Bronchial epithelial cell (primary cell): ENCODE measurements at places on chromosomes 5 and 9.

- peak; percentile 44 for DNase-seq
Observed at GRCh38 chr5:150778517-150779396, at the start of gene SMIM3. Gene SMIM3, plus strand, starts transcription at chr5:150778757. Its CDS starts 16,684 bp downstream, at chr5:150795441.

DNA sequence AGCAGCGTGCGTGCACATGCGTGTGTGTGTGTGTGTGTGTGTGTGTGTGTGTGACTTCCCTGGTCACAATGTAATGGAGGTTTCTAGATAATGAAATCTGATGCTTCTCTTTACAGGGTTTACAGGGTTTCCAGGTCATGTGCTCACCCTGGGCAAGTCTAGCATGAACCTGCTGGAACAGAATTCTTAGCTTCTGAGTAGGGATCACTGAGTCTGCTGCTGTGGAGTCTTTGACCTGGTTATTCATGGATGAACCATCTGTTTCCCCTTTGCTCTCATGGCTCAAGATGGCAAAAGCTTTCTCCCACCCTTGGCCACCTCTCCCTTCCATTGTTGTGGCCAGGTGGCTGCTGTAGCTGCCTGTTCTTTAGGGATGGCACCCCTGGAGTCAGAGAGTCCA lies 111.6 kb upstream of the SHB start:
- DNase-seq, result peak; percentile 22

GRCh38 chr5:21774801-21775200 lies 1078.3 kb downstream of the CDH12 start:
- peak; percentile 99 for DNase-seq

DNA sequence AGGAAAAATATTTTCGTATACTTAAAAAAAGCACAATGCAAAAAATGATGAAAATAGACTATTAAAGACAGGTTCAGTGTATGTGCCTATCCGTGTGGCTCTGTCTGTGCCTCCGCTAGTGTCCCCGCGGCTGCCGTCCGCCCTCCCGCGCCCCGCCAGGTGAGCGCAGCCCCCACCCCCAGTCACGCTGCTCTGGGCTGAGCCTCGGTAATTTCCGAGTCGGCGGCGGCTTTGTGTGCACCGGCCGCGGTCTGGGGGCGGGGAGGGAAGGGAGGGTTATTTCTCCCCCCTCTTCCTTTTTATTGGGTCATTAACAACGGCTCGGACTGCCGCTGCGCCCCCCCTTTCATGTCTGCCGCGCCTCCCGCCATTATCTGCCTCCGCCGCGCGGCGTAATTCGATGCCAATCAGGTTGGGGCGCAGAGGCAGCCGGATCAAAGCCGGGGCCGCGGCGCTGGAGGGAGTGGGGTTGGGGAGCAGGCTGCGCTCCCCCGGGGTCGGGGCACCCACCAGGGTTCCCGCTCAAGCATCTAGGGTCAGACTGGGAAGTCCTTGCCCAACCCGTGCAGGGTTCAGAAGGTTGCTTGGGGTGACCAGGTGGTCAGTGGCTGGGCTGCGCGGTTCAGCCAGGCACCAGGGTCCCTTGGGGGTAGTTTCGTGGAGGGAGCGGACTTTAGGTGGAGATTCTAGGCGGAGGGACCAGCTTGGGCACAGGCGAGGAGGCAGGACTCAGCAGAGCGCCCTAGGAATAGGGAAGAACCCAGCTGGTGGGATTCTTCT lies 39.5 kb upstream of the PSD2 start:
- no peak for DNase-seq

DNA sequence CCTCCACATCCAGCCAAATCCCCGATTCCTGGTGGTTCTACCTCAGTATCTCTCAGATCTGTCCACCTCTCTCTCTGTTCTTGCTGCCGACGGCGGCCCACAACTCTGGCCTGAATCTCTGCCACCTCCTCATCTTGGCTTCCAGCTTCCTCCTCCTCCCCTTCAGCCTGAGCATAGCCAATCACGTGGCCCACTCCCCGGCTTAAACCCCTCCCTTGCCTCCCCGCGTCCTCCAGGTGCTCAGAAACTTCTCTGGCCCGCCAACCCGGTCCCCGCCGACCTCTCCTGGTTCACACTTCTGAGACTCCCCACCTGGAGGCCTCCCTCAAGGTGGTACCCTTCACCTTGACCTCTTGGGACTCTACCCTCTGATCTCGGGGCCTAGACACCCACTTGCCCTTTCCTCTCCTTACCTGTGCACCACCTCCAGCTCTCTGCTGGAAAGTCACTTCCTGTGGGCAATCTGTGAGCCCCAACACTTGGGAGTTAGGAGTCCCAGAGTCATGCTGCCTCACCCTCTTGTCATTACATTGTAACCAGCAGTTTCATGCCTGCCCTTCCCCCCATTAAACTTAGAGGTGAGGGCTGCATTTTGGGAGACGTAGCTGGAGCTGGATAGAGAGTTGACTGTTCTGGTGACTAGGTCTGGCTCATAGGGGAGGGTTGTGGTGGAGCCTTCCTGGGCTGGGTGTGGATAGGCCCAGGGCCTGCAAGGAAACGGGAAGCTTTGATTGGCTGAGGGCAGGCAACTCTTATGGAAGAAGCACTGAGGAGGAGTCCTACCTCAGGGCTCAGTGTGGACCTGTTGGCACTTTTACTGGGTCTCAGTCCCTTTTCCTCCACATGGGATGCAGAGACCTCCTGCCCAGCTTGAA lies 4.5 kb upstream of the SET start:
- DNase-seq, result peak; percentile 97

GRCh38 chr5:163649514-163649913 lies 144.1 kb downstream of the MAT2B start:
- peak; percentile 86 for DNase-seq

GRCh38 chr9:126869368-126869767 lies 8.9 kb downstream of the ZBTB34 start:
- DNase-seq, result peak; percentile 53

DNA sequence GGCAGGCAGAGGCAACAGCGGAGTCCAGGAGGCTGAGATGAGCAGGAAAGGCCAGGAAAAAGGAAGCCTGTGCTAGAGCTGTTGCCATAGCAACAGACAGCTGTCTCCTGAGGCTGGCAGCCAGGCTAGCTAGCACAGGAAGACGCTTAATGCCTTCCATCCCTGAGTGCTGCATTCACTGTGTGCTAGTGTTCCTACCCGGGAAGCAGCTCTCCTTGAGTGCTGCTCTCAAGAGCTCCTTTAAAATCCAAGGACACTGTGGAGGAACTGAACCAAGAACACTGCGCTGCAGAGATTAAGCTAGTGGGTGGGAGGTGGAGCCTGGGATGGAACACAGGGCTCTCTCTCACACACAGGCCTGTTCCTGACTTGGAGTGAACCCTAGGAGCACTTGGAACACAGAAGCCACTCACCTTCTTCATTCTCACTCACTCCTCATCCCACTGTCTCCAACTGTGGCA lies 53.5 kb upstream of the IL7R start:
- DNase-seq, result no peak

DNA sequence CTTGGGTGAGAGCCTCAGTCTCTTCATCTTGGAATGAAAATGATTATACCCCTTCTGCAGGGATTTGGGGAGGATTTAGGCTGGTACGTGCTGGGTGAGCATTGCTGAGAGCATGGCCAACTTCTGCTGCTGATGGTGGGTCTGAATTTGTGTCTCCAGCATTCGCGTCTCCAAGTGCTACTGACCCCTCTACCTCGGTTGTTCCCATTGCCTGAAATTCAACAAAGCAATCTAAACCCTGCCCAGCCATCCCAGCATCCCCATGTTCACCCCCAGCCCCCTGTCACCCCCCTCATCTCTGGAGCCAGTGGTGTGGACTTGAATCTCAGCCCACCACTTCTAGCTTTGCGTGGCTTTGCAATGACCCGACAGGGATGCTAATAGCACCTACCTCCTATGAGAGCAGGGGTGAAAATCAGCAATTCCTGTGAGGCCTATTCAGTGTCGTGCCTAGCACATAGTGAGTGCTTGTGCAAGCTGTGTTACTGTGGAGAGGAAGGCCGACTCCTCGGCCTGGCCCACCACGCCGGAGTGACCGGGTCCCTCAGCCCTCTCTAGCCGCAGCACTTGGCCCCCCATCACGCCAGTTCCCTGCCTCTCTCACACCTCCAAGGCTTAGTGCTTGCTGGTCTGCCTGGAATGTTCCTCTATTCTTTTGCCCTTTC lies 43.4 kb upstream of the SH3PXD2B start:
- DNase-seq, result no peak

GRCh38 chr5:146731909-146732659 lies 146.5 kb downstream of the PPP2R2B start:
- DNase-seq, result peak; percentile 94

- no peak for DNase-seq
Observed at GRCh38 chr5:181114284-181114843, 16.6 kb downstream of the OR2V1 start.

DNA sequence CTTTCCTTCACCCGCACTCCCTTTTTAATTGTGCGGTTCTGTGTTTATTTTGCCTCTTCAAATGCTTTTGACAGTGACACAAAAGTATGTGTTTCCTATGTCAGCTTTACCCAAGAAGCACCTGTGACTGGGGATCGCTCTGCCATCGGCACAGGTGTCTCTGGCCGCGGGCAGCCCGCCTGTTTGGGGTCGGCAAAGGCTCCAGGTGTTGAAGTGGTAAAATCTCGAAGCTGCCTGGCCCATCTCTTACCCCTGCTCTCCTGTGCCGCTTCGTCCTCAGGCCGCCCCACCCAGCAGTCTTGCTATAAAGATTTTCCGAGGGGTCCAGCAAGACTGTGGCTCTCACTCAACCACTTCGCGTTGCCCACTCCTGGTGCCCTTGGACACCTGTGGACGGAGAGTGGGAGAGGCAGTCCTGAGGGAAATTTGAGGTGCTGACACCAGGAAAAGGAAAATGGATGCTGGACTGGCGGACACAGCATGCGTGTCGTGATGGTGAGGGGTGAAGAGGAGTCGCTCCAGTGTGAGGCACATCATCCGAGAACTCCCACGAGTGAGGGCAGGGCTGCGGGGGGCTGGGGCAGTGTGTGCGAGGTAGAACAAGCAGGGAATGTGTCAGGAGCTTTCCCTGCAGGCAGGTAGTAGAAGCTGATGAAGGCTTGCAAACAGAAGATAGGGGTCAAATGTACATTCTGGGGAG lies 29.1 kb upstream of the CEP72 start:
- DNase-seq, result no peak

DNA sequence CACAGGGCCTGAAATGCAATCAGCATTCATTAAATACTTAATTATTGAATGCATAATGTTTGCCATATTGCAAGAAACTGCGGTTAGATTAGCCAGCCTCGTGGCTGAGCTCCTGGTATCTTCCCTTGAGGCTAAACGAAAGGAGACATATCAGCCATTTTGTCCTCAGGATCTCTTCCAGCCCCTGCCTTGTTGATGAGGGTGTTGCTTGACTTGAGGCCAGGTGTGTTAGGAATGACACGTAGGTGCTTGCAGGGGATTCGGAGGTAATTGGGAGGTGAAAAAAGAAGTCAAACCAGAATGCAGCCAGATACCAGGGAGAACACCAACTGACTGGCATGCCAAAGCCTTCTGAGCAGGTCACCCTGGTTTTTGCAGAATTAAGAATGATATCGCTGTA lies 12.5 kb downstream of the SH3RF2 start:
- peak; percentile 59 for DNase-seq

GRCh38 chr5:159316519-159317383 lies 13.5 kb downstream of the IL12B start:
- peak; percentile 69 for DNase-seq

DNA sequence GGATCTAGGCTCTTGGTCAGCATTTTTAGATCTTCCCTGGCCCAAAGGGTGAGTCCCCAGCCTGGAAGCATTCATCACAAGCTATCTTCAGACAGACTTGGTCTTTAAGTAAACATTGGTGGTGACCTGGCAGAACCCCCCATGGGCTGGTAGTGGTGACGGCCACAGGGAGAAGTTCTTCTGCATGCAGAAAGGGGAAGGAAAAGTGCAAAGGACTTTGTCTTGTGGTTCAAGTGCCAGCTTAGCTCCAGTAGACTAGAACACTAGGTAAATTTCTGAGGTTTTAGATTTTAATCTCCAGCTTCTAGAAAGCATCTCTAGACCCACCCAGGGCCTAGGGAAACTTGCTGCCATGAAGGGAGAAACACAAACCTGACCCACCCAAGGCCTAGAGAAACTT lies 584.0 kb downstream of the CHSY3 start:
- no peak for DNase-seq

- no peak for DNase-seq
Observed at GRCh38 chr9:89496645-89497256, 1.2 kb downstream of the SEMA4D start.

- DNase-seq, result peak; percentile 20
Observed at GRCh38 chr5:56640763-56641406, 174.5 kb upstream of the MAP3K1 start.

DNA sequence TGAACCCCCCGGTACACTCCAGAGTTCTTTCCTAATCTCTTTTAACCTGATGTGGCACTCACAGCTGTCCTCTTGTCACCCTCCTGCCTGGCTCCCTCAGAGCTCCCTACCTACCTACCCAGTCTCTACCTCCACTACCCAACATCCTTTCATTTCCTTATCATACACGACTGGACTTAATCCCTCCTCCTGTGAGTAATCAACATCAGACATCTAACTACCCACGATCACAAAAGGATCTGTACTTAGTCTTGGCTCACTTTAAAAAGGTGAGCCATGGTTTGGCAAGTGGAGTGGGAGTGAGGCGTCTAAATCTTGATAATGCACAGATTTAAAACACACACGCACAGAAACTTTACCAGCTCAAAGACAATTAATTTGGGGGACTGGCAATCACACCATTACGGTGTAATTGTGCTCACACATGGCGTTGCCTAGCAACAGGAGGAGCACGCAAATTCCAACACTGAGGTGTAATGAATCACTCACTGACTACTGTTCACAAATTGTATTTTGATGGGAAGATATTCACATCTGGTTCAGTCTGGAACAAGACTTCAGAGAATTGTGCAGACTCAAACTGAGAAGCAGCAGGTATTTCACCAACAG lies 235.9 kb downstream of the EPB41L4A start:
- DNase-seq, result peak; percentile 91

- peak; percentile 25 for DNase-seq
Observed at GRCh38 chr5:143879646-143880045, 67.7 kb downstream of the HMHB1 start.

- DNase-seq, result peak; percentile 86
Observed at GRCh38 chr9:83220730-83221129, 157.8 kb upstream of the RASEF start.

DNA sequence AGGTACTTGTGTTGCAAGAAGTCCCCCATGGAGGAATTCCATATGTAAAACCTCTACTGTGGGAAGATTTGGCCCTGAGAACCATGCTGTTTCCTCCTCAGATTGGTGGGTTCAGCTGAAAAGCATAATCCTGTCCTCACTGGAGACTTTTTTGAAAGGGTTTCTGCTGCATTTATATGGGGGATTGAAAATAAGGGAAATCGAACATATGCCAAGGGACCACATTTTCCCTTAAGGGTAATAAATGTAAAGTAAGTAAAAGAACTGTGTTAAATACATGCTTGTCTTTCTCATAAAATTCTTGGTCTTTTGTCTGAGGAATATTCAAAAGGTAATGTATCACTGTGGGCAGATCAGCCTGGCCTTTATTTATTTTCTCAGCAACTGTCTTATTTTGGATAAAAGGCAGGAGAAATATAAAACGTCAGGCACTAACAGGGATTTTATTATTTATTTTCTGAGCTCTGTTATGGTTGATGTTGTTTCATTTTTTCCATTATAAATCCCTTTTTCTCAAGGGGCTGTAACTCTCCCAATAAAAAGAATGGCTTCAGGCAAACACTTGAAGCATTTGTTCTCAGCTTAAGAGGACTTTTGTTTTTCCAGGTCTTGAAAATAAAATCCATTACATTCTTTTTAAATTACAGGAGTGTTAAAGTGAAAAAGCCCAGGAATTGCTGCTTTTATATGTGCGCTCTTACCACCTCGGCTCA lies 131.4 kb downstream of the FGF10 start:
- no peak for DNase-seq
